Progenitor cell of endocrine pancreas (in vitro differentiated cells): ENCODE measurements at places on chromosomes 5 and 9.

DNA sequence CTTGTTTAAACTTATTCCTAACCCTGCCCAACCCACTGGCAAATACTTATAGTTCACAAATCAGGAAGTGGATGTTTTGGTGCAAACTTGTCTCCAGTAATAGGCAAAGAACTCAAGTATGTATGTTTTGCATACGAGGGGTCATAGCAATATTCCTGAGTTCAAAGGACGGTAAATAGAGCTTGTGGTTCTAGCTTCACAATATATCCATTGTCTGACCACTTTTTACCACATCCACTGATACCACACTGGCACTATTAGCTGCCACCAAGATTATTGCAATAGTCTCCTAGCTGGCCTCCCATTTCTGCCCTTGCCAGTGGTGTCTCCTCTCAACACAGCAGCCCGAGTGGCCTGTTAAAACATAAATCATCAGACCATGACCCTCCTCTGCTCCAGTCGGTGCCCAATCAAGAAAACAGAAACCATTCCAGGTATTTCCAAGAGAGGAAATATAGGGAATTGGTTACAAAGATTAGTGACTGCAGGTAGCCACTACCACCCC is 17.0 kb downstream of the GRXCR2 start:
- no peak for DNase-seq
- H3K36me3 ChIP-seq, result no peaks in the 10 kb centered on the region
- peaks cover 14% of the 10 kb centered on the region for H3K4me1 ChIP-seq
- H3K27ac ChIP-seq, result no peak overlapping the region
- peak overlapping the region; percentile 71 for H3K4me3 ChIP-seq
- H3K27me3 ChIP-seq, result peaks cover 7% of the 10 kb centered on the region

- H3K4me1 ChIP-seq, result peaks cover 5% of the 10 kb centered on the region
- H3K27me3 ChIP-seq, result no peaks in the 10 kb centered on the region
- no peak overlapping the region for H3K4me3 ChIP-seq
- H3K27ac ChIP-seq, result no peak overlapping the region
- H3K36me3 ChIP-seq, result no peaks in the 10 kb centered on the region
Observed at GRCh38 chr5:56142614-56143372, 90.3 kb downstream of the ANKRD55 start.

DNA sequence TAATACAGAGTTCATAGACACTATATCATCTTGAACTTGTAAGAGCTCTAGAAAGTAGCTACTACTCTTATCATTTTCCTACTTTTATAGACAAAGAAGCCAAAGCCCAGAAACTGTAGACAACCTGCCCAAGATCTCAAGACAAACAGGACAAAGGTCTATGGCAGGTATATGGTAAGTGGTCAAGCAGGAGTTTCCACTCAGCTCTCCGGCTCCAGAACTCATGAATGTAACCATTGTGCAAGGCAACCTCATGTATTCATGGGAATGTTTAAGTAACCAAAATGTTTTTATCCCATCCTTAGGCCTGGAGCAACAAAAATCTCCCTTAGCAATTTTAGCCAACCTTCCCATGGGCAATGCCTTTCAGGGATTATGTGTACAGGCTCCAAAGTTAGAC is 163.4 kb upstream of the PUM3 start:
- DNase-seq, result no peak
- H3K27ac ChIP-seq, result no peak overlapping the region
- peaks cover 5% of the 10 kb centered on the region for H3K4me1 ChIP-seq
- H3K4me3 ChIP-seq, result no peak overlapping the region

- H3K4me1 ChIP-seq, result peaks cover 4% of the 10 kb centered on the region
- H3K36me3 ChIP-seq, result no peaks in the 10 kb centered on the region
- DNase-seq, result no peak
- no peak overlapping the region for H3K27ac ChIP-seq
- peaks cover 26% of the 10 kb centered on the region for H3K27me3 ChIP-seq
Observed at GRCh38 chr5:76958991-76959767, 6.3 kb downstream of the CRHBP start.

GRCh38 chr5:88776692-88777091 is 106.3 kb downstream of the MEF2C start:
- no peak overlapping the region for H3K4me3 ChIP-seq
- peaks cover 3% of the 10 kb centered on the region for H3K4me1 ChIP-seq
- no peak overlapping the region for H3K27ac ChIP-seq
- H3K36me3 ChIP-seq, result no peaks in the 10 kb centered on the region
- H3K27me3 ChIP-seq, result no peaks in the 10 kb centered on the region
- no peak for DNase-seq

GRCh38 chr9:3541206-3541605 is 15.4 kb upstream of the RFX3 start:
- no peak overlapping the region for H3K27ac ChIP-seq
- peaks cover 1% of the 10 kb centered on the region for H3K36me3 ChIP-seq
- H3K4me3 ChIP-seq, result no peak overlapping the region
- H3K27me3 ChIP-seq, result no peaks in the 10 kb centered on the region
- DNase-seq, result no peak

DNA sequence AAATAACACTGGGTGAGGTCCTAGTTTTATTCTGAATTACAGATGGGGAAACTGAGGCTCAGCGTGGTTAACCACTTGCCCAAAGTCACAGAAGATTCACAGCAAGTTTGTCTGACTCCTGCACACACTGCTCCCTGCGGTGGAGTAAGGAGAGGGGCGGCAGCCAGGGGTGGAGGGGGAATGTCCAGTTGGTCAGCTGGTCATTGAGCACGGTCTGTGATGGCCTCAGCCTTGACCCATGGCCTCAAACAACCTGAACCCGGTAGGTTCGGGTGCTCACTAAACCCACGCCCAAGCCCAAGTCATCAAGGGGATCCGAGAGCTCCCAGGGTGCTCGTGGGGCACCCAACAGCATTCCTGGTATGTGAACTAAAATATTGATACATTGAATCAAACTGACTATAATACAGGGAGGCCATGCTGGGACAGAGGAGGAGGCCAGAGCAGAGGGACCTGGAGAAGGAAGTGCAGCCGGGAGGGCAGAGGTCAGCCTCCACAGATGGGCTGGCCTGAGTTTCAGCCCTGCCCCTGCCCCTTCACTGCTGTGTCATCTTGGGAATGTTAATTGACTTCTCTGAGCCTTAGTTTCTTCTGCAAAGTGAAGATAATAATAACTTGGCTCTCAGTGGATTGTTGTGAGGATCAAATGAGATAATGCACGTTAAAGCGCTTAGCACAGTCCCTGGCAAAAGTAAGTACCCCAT is 3.6 kb upstream of the IL17B start:
- no peak overlapping the region for H3K27ac ChIP-seq
- no peak for DNase-seq
- H3K27me3 ChIP-seq, result no peaks in the 10 kb centered on the region
- no peak overlapping the region for H3K4me3 ChIP-seq
- peaks cover 2% of the 10 kb centered on the region for H3K4me1 ChIP-seq
- H3K36me3 ChIP-seq, result no peaks in the 10 kb centered on the region

DNA sequence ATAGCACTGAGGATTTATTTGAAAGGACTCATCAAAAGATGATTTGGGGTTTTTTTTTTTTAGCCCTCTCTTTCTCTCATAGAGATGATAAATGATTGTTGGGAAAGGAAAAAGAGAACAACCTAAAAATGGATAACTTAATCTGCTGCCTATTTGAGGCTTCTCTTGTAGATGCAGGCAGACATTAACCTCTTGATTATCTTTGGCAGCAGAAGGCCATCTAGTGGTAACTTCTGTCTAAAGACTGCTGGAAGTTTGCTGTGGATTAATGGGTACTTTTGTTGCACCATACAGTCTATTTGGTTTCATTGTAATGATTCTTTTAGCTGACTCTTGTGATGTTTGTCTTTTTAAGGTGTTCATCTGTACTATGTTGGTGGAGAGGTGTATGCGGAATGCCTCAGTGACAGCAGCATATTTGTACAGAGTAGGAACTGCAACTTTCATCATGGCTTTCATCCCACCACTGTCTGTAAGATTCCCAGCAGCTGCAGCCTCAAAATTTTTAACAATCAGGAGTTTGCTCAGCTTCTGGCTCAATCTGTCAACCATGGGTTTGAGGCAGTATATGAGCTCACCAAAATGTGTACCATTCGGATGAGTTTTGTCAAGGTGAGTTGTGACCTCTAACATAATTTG is 18.8 kb downstream of the SMIM32 start:
- H3K4me1 ChIP-seq, result no peaks in the 10 kb centered on the region
- H3K27ac ChIP-seq, result no peak overlapping the region
- no peak for DNase-seq
- peaks cover 22% of the 10 kb centered on the region for H3K36me3 ChIP-seq
- no peak overlapping the region for H3K4me3 ChIP-seq

DNA sequence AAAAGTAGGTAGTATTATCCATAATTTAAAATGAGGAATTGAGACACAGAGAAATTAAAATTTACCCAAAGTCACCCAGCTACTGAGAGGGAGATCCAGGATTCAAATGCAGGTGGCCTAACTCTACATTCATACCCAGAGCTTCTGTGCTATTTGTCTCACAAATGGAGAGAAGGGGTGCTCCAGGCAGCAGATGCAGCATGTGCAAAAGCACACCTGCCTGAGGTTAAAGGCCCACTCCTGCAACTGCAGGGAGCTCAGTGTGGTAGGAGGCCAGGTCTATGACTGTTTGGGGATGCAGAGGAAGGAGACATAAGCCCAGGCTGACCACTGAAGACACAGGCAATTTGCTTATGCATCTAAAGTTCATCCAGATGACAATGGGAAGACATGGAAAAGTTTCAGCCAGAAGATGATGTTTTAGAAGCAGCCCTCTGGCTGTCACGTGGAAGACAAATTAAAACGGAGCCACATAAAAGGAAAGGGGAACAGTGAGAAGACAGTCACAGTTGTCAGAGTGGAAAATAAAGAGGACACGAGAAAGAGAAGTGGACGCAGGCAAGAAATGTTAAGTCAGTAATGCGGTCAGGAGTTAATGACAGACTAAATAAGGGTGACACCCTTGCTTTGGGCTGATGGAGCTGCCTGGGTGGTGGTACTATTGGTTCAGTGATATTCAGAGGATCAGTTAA is 214.7 kb downstream of the EBF1 start:
- peaks cover 44% of the 10 kb centered on the region for H3K27me3 ChIP-seq
- H3K4me1 ChIP-seq, result peaks cover 11% of the 10 kb centered on the region
- no peak overlapping the region for H3K27ac ChIP-seq
- no peak overlapping the region for H3K4me3 ChIP-seq
- H3K36me3 ChIP-seq, result no peaks in the 10 kb centered on the region
- DNase-seq, result no peak

GRCh38 chr9:3824581-3824980 is 298.8 kb upstream of the RFX3 start:
- H3K4me1 ChIP-seq, result peaks cover 11% of the 10 kb centered on the region
- H3K27ac ChIP-seq, result no peak overlapping the region
- no peaks in the 10 kb centered on the region for H3K27me3 ChIP-seq
- DNase-seq, result no peak
- no peak overlapping the region for H3K4me3 ChIP-seq

DNA sequence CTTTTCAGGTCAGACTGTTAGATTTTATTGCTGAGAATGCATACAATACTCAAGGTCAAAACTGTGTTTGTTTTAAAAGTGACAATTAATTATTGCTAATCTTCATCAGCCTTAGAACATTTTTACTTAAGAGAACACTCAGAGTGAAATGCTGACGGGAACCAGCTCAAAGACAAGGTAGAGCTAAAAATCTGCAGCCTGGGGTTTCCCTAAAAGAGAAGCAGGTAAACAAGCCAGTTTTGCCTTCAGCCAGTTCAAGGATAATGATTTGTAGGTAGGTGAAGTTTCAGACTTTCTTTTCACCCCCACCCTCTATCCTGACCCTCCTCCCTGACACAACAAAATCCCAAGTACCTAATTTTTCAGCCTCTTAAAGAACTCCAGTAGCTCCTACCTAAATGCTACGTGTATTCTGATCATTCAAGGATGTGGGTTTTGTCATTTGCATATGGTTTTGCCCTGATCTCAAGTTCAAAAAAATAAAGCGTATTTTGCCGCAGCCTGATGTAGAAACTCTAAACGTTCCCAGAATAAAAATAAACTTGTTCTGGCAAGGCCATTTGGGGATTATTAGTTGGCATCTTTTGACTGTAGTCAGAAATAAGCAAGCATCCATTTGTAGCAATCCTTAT is 407.2 kb downstream of the EFNA5 start:
- no peaks in the 10 kb centered on the region for H3K27me3 ChIP-seq
- no peak overlapping the region for H3K27ac ChIP-seq
- no peak overlapping the region for H3K4me3 ChIP-seq
- no peaks in the 10 kb centered on the region for H3K4me1 ChIP-seq
- peaks cover 2% of the 10 kb centered on the region for H3K36me3 ChIP-seq

GRCh38 chr9:15642369-15642962 is 89.6 kb downstream of the CCDC171 start:
- DNase-seq, result no peak
- no peaks in the 10 kb centered on the region for H3K27me3 ChIP-seq
- no peak overlapping the region for H3K27ac ChIP-seq
- no peak overlapping the region for H3K4me3 ChIP-seq

GRCh38 chr5:58133631-58134296 is 326.1 kb downstream of the PLK2 start:
- no peak overlapping the region for H3K4me3 ChIP-seq
- DNase-seq, result no peak
- no peaks in the 10 kb centered on the region for H3K27me3 ChIP-seq
- H3K36me3 ChIP-seq, result no peaks in the 10 kb centered on the region
- H3K27ac ChIP-seq, result no peak overlapping the region

DNA sequence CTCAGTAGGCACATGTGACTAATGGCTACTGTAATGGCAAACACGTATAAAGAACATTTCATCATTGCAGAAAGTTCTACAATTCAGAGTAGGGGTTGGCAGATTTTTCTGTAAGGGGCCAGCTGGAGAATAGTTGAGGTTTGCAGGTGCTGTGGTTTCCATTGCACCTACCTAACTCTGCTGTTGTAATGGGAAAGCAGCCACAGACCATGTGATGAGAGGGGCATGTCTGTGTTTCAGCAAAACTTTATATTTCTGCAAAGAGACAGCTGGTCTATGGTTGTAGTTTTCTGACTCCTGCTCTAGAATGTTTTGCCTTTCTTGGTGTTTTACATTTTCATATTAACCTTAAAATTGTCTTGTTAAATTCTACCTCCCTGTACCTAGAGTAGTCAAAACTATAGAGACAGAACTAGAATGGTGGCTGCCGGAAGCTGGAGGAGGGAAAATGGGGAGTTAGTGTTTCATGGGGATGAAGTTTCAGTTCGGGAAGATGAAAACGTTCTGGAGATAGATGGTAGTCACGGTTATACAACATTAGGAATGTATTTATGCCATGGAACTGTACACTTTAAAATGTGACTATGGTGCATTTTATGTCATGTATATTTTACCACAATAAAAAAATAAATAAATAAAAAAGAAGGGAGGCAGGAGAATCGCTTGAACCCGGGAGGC is 44.3 kb downstream of the NUP214 start:
- peaks cover 23% of the 10 kb centered on the region for H3K36me3 ChIP-seq
- no peaks in the 10 kb centered on the region for H3K27me3 ChIP-seq
- no peak for DNase-seq
- peaks cover 1% of the 10 kb centered on the region for H3K4me1 ChIP-seq
- no peak overlapping the region for H3K27ac ChIP-seq

DNA sequence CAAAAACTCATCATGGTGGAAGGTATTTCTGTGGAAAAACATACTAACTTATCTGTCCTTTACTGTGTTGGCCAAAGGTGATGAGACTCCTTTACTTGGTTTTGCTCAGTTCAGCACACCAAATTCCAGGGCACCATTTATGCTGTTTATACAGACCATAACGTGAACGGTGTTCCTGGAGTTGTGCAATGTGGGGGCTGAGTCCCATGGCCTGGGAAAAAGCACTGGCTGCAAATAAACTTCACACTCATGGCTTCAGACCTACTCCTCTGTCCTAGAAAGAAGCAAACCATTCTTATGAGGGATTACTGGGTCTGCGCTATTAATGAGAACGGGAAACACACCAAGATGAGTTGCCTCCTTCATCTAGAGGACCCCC is 10.4 kb downstream of the FREM1 start:
- H3K4me1 ChIP-seq, result peaks cover 1% of the 10 kb centered on the region
- H3K4me3 ChIP-seq, result no peak overlapping the region
- no peak for DNase-seq
- peaks cover 1% of the 10 kb centered on the region for H3K36me3 ChIP-seq

- no peaks in the 10 kb centered on the region for H3K27me3 ChIP-seq
- H3K27ac ChIP-seq, result no peak overlapping the region
- no peak overlapping the region for H3K4me3 ChIP-seq
- H3K36me3 ChIP-seq, result no peaks in the 10 kb centered on the region
Observed at GRCh38 chr9:123796094-123796493, 133.8 kb downstream of the DENND1A start.
